ENCODE measurements at places on chromosomes 1 and 21. TPM values are rescaled to one million over a fixed set of nuclear protein-coding genes. Genes with fewer than 3 reads are reported as not detected.

Gene ABCD3
- total RNA-seq: 40.6 TPM

Gene CLEC20A
- total RNA-seq: not detected

Gene INSRR
- total RNA-seq: not detected

Gene S100A7A
- not detected for total RNA-seq

Gene PHLDA3
- total RNA-seq: 190 TPM

Gene OR2AK2
- not detected for total RNA-seq

Gene ADGRL2
- 35.3 TPM for total RNA-seq

Gene OR13G1
- total RNA-seq: not detected

Gene ENTREP3
- 3.7 TPM for total RNA-seq

Gene CSF1
- total RNA-seq: 1.3 TPM

Gene LRRC53
- not detected for total RNA-seq

Gene TMEM39B
- 2.9 TPM for total RNA-seq

Gene FAM131C
- total RNA-seq: 0.77 TPM

Gene CRNN
- total RNA-seq: 6.6 TPM

Gene SMPDL3B
- 2.7 TPM for total RNA-seq

Gene SFN
- 465 TPM for total RNA-seq

Gene LRRC38
- not detected for total RNA-seq

Measured in bronchial epithelial cell (primary cell).